ENCODE measurements at places on chromosomes 12 and 14. TPM values are rescaled to one million over a fixed set of nuclear protein-coding genes. Genes with fewer than 3 reads are reported as not detected.

Gene SLC35F4
- not detected for total RNA-seq

Gene TRHDE
- total RNA-seq, result not detected

Gene MUCL1
- total RNA-seq, result not detected

Gene TIMM9
- 111 TPM for total RNA-seq

Gene PPFIA2
- total RNA-seq, result not detected

Gene RAB15
- total RNA-seq, result 93.6 TPM

Gene FAM222A
- total RNA-seq, result 9.1 TPM

Gene FAM186B
- total RNA-seq, result 0.10 TPM

Gene BHLHE41
- 5.9 TPM for total RNA-seq

Gene LTB4R
- 0.68 TPM for total RNA-seq

Gene FGF6
- not detected for total RNA-seq

Gene NIN
- total RNA-seq, result 43.3 TPM

Gene AQP2
- not detected for total RNA-seq

Gene DIO2
- 30.7 TPM for total RNA-seq

Gene CABP1
- not detected for total RNA-seq

Gene TCL1B
- not detected for total RNA-seq

Gene CLEC4D
- not detected for total RNA-seq

Gene POTEM
- not detected for total RNA-seq

Gene SYNE3
- total RNA-seq, result 5.2 TPM

Measured in myocyte (in vitro differentiated cells).